Body of pancreas (tissue), 4 donors: ENCODE measurements at places on chromosomes 4 and X. TPM values are rescaled to one million over a fixed set of nuclear protein-coding genes. Genes with fewer than 3 reads are reported as not detected.

GRCh38 chr4:71094201-71094600, 100.8 kb downstream of the DCK start:
- no peaks in the 10 kb centered on the region for H3K36me3 ChIP-seq
- H3K27ac ChIP-seq = no peak overlapping the region
- H3K27me3 ChIP-seq = no peaks in the 10 kb centered on the region
- DNase-seq = no peak

- DNase-seq = no peak
- H3K36me3 ChIP-seq = no peaks in the 10 kb centered on the region
- H3K4me3 ChIP-seq = no peak overlapping the region
- no peak overlapping the region for H3K27ac ChIP-seq
- peaks cover 16% of the 10 kb centered on the region for H3K4me1 ChIP-seq
Measured at GRCh38 chr4:139817657-139818452, 152.2 kb downstream of the MGST2 start.

Gene UCP1
- total RNA-seq = not detected

Gene TSPAN7
- total RNA-seq = 8.6 TPM

Gene FOXR2
- not detected for total RNA-seq

GRCh38 chr4:184283659-184284335, 66.1 kb upstream of the ENPP6 start:
- no peaks in the 10 kb centered on the region for H3K27me3 ChIP-seq
- no peak overlapping the region for H3K4me3 ChIP-seq
- H3K36me3 ChIP-seq = no peaks in the 10 kb centered on the region
- DNase-seq = no peak

DNA sequence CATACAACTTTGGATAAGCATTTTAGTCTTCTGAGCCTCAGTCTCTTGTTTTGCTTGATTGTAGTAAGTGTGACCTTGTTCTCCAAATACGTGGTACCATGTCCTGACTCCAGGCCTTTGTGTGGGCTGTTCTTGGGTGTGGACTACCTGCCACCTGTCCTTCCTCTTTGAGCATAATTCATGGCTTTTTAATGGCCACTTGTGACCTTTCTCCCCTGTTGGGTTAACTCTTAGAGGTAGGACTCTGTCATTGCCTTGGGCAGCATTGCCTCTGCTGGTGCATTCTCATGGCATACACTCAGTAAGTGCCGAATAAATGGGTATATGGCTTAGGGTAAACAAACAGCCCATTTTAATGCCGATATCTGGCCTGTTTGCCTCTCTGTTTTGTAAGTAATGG, 3.0 kb downstream of the NSD2 start:
- no peak for DNase-seq
- H3K4me3 ChIP-seq = no peak overlapping the region
- peak overlapping the region; percentile 11 for H3K27ac ChIP-seq
- peaks cover 38% of the 10 kb centered on the region for H3K4me1 ChIP-seq
- H3K36me3 ChIP-seq = no peaks in the 10 kb centered on the region
- no peaks in the 10 kb centered on the region for H3K27me3 ChIP-seq

GRCh38 chrX:33134164-33134563, 77.2 kb downstream of the DMD start:
- no peaks in the 10 kb centered on the region for H3K4me1 ChIP-seq
- H3K27me3 ChIP-seq = no peaks in the 10 kb centered on the region
- no peaks in the 10 kb centered on the region for H3K36me3 ChIP-seq
- H3K4me3 ChIP-seq = no peak overlapping the region
- no peak overlapping the region for H3K27ac ChIP-seq
- no peak for DNase-seq
